NCI-H524 (cell line): ENCODE measurements at places on chromosomes 3 and 15.

DNA sequence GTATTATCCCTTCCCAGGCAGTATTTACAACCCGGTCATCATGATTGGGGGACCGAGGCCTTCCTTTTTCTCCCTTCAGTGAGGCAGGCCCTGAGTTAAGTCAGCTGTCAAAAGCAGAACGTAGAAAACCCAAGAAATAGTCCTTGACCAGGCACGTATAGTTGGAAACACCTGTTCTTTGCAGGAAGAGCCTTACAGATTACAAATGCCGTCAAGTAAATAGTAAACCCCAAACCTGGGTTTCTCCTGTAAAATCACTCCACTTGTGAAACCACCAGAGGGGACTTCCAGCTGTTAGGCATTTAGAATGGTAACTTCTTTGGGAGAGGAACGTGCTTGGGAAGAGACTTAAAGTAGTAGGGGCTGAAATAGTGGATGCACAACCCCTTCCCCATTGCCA is 1.0 kb upstream of the BTBD1 start:
- peak; percentile 26 for DNase-seq

DNA sequence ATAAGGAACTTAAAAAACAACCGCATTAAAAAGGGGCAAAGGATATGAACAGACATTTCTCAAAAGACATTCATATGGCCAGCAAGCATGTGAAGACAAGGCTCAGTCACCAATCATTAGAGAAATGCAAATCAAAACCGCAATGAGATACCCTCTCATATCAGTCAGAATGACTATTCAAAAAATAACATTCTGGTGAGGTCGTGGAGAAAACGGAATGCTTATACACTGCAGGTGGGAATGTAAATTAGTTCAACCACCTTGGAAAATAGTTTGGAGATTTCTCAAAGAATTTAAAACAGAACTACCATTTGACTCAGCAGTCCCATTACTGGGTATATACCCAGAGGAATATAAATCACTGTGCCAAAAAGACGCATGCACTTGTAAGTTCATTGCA is 496.6 kb upstream of the SGO1 start:
- DNase-seq = no peak

GRCh38 chr3:175704366-175705055 is 845.4 kb downstream of the NAALADL2 start:
- DNase-seq = no peak

DNA sequence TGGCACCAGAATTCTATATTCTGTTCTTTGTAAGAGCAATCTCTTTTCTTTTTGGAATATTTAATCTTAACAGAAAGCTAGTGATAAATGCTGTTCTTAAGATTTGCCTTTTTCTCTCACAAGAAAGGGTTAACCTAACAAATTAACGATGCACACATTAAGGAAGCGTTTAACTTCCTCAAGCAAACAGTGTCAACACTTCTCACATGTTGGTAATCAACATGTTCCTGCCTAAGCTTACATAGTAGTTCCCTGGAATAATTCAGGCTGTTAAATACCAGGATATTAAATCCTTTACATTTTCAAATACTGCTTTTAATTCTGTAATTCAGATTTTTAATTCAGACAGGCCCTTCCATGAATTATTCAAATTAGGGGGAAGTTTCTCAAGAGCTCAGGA is 67.4 kb upstream of the RPL35A start:
- no peak for DNase-seq

- no peak for DNase-seq
Observed at GRCh38 chr3:14440168-14440518, 37.7 kb downstream of the SLC6A6 start.

- DNase-seq = no peak
Observed at GRCh38 chr3:51719410-51720025, 12.7 kb downstream of the GRM2 start.

DNA sequence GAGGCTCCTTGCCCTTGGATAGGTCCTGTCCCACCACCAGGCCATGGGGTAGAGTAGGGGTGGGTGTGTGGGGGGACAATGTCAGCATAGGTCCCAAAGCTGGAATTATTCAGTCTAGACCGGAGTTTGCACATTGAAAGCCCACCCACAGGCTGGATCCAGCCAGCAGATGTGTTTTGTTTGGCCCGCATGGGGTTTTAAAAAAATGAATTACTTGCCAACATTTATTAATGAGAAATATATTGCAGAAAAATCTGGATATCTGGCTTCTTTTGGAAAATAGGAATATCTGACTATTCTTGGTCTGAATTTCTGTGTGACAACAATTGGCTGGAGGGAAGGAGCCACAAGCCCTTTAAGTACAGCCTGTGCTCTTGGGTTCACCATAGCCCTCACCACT is 17.3 kb upstream of the LRIG1 start:
- no peak for DNase-seq

DNA sequence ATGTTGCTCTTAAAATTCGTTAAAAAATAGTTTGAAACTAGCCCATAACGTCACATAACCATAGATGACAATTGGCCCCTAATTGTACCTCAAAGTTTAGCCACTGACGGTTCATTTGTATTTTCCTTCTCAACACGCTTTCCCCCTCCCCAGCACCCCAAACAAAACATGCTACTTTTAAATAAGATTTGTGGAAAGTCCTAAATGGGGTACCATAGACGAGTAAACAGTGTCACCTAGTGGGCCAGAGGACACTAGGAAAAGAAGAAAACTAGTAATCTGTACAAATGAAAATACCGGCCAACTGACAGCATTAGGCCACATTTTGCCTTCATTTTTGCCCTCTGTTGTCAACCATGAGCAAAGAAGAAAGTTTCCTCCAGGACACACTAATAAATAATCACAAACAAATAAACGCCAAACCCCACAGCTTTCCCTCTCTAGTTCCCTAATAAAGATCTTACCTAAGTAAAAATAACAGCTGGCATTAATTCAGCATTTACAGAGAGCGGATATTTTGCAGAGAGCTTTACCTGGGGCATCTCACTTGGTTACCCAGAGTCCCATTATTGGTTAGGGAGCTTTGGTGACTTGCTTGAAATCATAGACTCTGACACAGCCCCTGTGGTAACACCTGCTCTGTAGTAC is 175.1 kb upstream of the ATP11B start:
- DNase-seq = no peak

DNA sequence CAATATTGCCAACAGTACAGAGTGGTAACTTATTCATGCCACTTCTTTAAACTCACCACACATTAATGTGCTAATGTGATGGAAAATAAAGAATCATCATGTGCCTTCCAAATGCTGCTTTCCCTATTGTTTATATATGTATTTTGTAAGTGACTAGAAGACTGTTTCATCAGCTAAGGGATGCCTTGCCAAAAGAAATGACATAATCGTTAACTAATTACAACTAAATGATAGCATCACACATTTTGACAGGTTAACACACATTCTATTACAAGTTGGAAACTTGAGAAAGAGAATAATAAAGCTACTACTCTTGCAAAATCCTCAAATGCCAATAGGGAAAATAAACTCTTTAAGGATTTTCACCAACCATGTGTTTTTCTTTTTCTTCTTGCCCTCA is 329.9 kb upstream of the AGTR1 start:
- DNase-seq = no peak

DNA sequence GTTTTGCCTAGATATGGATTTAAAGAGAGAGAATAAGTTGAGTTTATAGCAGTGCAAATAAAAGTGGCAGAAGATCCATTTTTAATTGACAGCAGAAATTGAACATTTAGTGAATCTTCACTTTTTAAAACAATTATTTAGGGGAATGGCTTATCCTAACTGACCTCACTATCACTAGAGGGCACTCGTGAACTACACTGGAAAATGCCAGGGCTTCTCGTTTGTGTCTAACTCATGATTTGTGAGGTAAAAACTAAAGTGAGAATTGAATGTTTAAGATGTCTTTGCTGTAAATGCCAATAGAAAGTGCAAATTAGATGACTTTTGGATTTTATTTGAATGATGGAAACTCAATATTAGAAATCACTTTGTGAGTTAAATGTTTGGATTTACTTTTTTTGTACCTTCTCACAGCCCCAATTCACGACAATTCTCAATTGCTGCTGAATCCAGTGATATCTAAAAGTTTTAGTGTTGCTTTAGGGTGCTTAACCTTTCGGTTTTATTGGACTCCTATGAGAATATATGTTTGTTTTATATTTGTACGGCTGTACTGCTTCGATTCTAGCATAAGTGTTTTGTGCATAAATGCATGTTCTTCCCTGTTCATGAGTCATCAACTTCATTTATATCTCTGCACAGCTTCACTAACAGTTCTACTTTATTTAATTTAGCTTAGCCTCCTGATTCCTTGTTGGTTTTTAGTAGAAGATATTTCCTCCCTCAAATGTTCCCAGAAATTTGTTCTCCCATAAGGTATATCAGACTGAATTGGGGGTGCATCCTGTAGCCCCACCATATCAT is 462.1 kb downstream of the MFSD1 start:
- peak; percentile 33 for DNase-seq

DNA sequence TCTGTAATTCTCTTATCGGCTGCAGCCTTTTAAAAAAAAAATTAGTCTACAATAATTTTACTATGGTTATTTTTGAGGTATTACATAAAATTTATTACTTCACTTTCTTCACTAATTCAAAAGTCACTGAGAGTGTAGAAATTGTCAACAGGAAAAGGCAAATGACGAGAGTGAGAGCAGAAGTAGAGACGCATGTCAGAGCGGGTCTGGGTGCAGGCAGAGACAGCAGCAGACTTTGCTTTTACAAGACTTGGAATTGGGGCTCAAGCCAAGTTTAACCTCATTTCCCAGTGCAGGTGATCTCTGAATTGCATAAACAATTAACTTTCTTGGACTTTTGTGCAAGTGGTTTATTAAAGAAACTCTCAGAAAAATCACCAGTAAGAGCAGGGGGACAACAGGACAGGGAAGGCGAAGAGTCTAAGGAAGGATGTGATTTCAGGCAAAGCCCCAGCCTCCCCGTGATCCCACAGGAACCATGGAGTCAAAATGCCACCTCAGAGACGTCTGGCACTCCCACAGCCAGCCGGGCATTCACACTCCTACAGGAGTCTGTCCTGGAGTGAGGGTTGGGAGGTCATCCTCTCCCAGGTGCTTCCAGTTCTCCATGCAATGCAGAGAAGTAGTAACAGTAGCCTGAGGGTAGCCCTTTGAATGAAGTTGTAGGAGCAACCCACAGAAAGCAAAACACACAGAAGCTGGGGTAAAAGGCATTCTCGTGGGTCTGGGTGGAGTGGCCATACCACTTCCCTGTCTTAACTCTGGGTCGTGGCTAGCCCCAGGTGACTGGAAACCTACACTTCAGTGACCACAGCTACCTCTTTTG is 274.0 kb upstream of the TGFBR2 start:
- no peak for DNase-seq

DNA sequence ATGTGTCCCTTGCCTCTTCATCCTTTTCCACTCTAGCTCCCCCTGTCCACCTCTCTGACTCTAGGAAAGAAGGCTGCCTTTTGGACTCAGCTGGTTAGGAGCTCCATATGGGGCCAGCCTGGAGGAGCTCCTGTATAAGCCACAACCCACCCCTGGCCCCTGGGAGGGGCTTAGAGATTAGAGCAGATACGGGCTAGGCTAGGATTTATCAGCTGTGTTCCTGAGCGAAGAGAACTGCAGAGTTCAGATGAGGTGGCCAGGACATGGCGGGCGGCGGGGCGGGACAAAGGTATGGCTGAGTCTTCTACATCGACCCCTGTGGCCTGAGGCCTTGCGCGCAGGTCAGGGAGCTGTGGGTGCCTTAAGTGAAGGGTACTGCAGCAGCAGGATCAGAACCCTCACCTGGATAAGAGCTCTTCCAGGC is 7.9 kb downstream of the NBEAL2 start:
- DNase-seq = peak; percentile 7

DNA sequence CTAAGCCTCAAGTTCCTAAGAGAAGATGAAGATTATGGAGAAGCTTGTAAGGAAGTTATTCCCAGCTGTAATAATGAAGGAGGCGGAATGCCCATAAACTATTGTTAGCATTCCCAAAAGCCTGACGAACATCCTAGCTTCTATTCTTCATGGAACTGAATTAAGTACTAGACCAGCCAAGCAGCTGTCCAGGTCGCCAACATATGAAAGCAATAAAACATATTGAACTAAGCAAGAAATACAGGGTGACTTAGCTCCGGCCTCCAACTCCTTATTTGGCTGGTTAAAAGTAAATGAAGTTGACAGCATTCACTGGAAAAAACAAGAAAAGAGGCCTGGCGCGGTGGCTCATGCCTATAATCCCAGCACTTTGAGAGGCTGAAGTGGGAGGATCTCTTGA is 174.0 kb upstream of the TPM1 start:
- DNase-seq = no peak

GRCh38 chr3:71384388-71384787 is 199.1 kb downstream of the FOXP1 start:
- DNase-seq = no peak

- DNase-seq = peak; percentile 43
Observed at GRCh38 chr3:149343951-149344350, 10.5 kb upstream of the TM4SF18 start.

DNA sequence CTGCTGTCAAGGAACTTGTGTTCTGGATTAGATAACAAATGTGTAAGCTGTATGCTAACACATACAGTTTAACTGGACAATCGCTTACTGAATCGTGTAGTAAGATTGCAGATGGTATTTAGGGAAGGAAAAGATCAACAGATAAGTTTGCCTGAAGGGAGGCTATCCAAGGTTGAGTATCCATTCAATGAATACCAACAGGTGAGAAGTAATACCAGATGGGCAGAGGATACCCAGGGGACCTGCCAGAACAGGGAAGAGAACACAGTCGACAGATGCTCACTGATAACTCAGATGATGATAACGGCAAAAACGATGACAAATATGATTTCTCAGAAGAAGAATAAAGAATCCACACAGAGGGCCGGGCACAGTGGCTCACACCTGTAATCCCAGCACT is 3.2 kb upstream of the UACA start:
- DNase-seq = peak; percentile 88

DNA sequence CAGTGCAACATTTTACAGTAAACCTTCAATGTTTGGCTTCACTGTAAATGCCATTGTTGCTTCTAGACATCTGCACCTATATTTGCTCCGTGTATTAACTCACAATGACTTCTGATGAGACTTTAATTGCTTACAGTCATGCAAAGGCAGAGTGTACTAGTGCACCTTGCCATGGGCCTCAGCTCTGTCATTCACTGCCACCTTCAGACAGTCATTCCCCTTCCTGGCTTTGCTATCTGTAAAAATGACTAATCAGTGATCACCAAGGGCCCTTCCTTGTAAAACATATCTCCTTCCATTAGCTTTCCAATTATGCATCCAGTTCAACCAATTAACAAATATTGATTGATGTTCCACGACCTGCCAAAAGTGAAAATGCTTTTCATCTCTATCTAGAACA is 120.3 kb downstream of the ARRDC4 start:
- no peak for DNase-seq

- no peak for DNase-seq
Observed at GRCh38 chr15:51765751-51766150, 14.4 kb downstream of the TMOD2 start.

- peak; percentile 19 for DNase-seq
Observed at GRCh38 chr3:141039589-141039988, 11.6 kb upstream of the SPSB4 start.

DNA sequence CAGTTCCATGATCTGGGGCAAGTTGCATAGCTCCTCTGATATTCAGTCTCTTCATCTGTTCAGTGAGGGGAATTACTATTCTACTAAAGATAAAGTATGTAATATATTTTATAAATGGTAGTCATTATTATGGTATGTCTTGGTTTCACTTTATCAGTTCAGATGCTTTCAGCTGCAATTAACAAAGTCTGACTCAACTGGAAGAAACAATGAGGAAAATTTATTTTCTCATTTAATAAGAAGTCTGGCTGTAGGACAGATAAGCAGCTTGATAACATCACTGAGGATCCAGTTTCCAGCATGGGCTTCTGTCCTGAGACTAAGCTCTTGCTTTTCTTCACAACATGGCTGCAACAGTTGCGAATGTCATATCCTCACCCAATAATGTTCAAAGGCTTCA is 354.3 kb upstream of the TRIM42 start:
- no peak for DNase-seq
